Left lung (tissue), 14 donors: ENCODE measurements at places on chromosomes 2 and 18. TPM values are rescaled to one million over a fixed set of nuclear protein-coding genes. Genes with fewer than 3 reads are reported as not detected.

- no peaks in the 10 kb centered on the region for H3K27me3 ChIP-seq
- H3K27ac ChIP-seq: no peak overlapping the region
- no peak overlapping the region for H3K4me3 ChIP-seq
- no peaks in the 10 kb centered on the region for H3K36me3 ChIP-seq
Observed at GRCh38 chr2:235096447-235096846, 144.6 kb downstream of the SH3BP4 start.

The CCDC68 gene
- total RNA-seq: 16.1 TPM

DNA sequence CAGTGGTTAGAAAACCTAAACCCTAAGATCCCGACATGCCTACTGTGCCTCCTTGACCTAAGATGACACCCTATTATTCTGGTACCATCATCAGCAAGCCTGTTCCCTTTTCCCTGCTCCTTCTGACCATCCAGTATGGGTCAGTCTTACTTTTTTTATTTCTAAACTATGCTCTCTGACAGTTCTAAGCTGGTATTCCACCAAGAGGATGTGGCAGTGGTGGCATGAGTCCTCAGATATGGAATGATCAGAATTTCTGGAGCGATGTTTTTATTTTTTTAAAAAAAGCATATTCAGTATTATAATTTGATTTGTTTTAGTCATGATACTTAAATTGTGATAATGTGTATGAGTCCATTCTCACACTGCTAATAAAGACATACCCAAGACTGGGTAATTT lies 145.9 kb upstream of the LHCGR start:
- no peak overlapping the region for H3K27ac ChIP-seq
- no peaks in the 10 kb centered on the region for H3K36me3 ChIP-seq
- DNase-seq: no peak
- no peaks in the 10 kb centered on the region for H3K4me1 ChIP-seq
- no peaks in the 10 kb centered on the region for H3K27me3 ChIP-seq

- H3K4me3 ChIP-seq: no peak overlapping the region
- H3K27me3 ChIP-seq: no peaks in the 10 kb centered on the region
- H3K4me1 ChIP-seq: no peaks in the 10 kb centered on the region
- DNase-seq: peak; percentile 62
Observed at GRCh38 chr2:127208313-127208712, 11.8 kb downstream of the CYP27C1 start.

DNA sequence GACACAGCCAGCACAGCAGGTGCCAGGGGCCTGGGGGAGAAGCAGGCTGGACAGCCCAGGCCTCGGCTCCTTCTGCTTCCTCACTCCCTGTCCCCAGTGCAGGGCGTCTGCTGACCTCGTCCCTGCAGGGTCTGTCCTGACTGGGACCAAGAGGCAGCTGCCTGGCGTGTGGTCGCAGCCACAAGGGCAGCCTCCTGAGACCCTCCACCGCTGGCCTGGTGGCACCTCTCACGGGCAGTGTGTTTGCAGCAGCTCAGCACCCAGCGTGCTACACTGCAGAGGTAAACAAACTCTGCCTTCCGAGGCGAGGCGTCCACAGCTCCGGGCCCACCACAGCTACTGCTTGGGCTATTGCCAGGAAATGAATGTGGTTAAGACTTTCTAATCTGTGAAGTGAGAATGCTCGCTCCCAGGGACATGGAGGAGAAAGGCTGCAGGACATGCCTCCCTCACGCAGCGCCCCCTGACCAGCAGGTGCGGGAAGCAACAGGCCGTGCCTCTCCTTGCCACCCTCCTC lies 46.1 kb upstream of the HPCAL1 start:
- peak; percentile 23 for DNase-seq
- H3K4me1 ChIP-seq: peaks cover 8% of the 10 kb centered on the region
- H3K4me3 ChIP-seq: no peak overlapping the region
- H3K27ac ChIP-seq: no peak overlapping the region
- H3K27me3 ChIP-seq: no peaks in the 10 kb centered on the region

- H3K27ac ChIP-seq: peak overlapping the region; percentile 59
- peaks cover 7% of the 10 kb centered on the region for H3K4me1 ChIP-seq
- no peak overlapping the region for H3K4me3 ChIP-seq
Observed at GRCh38 chr2:127226520-127227263, 6.6 kb upstream of the CYP27C1 start.

- no peak for DNase-seq
- no peaks in the 10 kb centered on the region for H3K36me3 ChIP-seq
- no peaks in the 10 kb centered on the region for H3K4me1 ChIP-seq
- no peak overlapping the region for H3K4me3 ChIP-seq
Observed at GRCh38 chr2:47534179-47534919, 131.4 kb downstream of the MSH2 start.

DNA sequence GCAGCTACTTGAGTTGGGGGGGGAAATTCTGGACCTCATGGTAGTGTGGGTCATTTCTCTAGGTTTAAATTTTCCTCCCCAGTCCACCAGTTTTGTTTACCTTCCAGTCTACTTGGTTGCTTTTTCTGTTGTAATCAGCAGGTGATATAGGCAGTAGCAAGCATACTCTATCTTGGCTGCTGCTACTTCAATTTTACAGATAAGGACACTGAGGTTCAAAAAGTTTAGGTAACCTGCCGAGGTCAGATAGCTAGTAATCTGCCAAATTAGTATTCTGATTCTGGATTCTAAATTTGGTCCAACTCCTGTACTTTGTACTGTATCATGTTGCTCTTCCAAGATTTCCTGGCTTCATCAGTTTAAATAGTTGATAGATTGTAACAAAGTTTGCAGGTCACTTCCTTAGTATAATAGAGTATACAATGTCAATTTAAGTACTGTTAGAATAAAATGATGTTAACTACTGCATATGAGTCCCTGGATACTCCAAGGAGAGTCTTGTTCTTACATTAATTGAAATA lies 34.7 kb downstream of the ANTXR1 start:
- H3K27me3 ChIP-seq: no peaks in the 10 kb centered on the region
- H3K36me3 ChIP-seq: no peaks in the 10 kb centered on the region
- H3K27ac ChIP-seq: no peak overlapping the region
